ENCODE measurements at places on chromosomes 7 and 10.

- DNase-seq, result no peak
Observed at GRCh38 chr7:27501001-27501400, 161.7 kb downstream of the HIBADH start.

GRCh38 chr10:86851328-86852207, 95.1 kb downstream of the BMPR1A start:
- no peak for DNase-seq

- no peak for DNase-seq
Observed at GRCh38 chr7:16278167-16278787, 143.1 kb downstream of the CRPPA start.

- DNase-seq, result no peak
Observed at GRCh38 chr10:117429643-117430265, 54.5 kb upstream of the PDZD8 start.

DNA sequence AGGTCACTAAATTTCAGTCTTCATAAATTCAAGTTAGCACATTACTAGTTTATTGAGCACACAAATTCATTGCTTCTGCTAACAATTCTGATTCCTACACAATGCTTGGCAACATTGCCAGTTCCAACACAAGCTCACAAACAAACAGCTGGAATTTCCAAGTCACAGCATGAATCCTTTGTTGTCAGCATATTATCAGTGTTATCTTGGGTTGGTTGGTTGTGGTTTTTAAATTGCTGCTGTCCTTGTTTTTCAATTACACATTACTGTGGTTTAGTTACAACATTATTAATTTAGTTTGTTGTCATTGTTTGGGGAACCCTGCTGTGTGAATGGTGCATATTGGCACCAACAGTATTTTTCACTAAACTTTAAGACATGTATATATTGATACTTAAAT, 86.0 kb upstream of the ARID5B start:
- DNase-seq, result no peak

DNA sequence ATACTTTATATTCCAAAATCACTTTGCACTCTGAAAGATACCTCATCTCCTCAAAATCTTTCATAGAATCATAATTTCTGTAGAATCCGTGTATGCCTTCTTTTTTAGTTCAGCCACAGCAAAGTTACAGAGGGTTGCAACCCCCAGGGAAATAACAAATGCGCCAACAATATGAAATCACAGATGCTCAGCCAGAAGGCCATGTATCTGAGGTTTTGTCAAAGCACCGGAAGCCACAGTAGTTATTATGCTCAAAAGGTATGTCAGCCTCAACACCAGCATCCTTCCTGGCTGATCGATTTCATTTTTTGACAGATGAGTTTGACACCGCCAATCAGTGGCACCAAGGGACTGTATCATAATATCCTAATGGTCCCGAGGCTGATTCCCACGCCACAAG, 204.1 kb downstream of the KCNMA1 start:
- no peak for DNase-seq

- no peak for DNase-seq
Observed at GRCh38 chr7:96675548-96675947, 34.1 kb downstream of the SEM1 start.

- DNase-seq, result no peak
Observed at GRCh38 chr10:4108693-4109092, 323.7 kb upstream of the KLF6 start.

DNA sequence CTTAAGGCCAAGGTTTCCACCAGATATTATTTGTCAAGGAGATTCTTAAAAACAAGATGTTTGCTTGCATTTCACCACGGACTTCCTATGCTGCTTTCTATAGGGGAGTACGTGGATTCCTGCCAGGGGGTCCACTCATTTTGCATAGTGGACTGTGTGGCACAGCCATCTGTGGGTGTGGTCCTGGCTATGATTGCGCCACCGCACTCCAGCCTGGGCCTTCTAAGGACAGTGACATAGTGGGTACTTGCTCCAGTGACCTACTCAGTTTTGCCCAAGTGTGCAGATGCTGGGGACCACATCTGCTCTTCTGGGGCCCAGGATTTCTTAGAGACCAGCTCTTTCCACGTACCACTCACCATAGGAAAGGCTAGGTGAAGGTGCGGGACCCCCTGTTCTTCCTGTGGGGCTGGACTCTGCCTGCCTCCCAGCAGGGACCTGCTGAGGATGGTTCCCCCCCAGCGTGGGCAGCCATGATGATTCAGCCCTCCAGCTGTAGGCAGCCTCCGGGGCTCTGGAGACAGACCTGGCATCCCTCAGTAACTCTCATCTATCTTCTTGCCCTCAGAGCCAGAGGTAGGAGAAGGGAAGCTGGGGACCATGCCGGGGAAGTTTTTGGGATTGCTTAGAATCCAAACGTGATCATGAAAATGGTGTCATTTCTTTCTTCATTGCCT, 42.9 kb downstream of the HK1 start:
- DNase-seq, result no peak

DNA sequence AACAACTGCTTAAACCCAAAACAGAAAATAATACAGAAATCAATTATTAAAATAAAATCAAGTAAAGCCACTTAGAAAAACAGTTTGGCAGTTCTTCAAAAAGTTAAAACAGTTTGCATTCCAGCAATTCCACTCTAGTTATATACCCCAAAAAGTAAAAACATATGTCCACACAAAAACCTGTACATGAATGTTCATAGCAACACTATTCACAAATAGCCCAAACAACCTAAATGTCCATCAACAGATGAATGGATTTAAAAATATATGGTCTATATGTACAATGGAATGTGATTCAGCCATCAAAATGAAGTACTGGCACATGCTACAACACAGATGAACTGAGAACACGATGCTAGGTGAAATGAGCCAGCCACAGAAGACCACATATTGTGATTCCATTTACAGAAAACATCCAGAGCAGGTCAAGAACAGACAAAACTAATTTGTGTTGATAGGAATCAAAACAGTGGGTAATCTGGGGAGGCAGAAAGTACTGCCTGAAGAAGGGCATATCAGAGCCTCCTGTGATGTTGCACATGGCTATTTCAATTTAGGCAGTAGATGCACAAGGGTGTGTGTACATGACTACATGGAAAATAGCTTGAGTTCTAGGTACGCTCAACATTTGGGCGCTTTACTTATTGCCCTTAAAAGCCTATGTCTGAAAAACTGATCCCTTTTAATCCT, 66.3 kb downstream of the CYTH3 start:
- no peak for DNase-seq

DNA sequence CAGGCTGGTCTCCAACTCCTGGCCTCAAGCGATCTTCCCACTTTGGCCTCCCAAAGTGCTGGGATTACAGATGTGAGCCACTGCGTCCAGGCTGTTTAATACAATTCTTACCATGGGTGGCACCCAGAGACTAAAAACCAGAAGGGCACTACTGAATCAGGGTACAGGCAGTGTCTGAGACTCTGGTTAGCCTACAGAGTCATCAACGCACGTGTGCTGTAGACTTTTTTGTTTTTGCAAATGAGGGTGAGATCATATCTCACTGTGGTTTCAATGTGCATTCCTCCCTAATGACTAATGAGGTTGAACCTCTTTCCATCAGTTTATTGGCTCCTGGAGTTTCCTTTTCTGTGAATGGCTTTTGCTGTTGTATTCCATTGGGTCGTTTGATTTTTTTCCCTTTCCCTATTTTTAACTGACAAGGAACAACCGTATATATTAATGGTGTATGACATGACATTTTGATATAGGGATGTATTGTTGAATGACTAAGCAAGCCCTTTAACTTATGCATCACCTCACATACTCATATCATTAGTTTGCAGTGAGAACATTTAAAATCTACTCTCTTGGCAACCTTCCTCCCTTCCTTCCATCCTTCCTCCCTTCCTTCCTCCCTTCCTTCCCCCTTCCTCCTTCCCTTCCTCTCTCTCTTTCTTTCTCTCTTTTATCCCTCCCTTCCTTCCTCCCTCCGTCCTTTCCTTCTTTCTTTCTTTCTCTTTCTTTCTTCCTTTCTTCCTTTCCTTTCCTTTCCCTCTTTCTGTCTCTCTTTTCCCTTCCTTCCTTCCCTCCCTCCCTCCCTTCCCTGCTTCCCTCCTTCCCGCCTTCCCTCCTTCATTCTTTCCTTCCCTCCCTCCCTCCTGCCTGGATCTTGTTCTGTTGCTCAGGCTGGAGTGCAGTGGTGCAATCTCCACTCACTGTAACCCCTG, 9.3 kb upstream of the TMEM270 start:
- no peak for DNase-seq

GRCh38 chr10:91162495-91163268, 57.8 kb upstream of the PCGF5 start:
- DNase-seq, result peak; percentile 85

DNA sequence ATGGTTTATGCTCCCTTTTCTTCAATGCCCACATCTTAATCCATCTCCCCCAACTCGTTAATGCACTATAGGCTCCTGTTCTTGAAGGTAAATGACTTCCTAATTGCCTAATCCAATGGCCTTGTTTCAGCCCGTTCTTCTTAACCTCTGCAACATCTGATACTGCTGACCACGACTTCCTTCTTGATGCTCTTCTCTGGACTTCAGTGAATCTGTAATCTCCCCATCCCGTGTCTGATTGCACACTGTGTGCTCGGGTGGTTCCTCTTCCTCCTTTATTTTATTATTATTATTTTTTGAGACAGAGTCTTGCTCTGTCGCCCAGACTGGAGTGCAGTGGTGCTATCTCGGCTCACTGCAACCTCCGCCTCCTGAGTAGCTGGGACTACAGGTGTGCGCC, 58.9 kb downstream of the HIPK2 start:
- DNase-seq, result no peak

- DNase-seq, result no peak
Observed at GRCh38 chr7:105825371-105825770, 51.0 kb downstream of the ATXN7L1 start.

GRCh38 chr7:117011419-117012260, 58.3 kb downstream of the ST7 start:
- no peak for DNase-seq

GRCh38 chr7:120931243-120931642, 19.3 kb upstream of the ING3 start:
- DNase-seq, result no peak

- DNase-seq, result no peak
Observed at GRCh38 chr10:93259126-93259525, 185.4 kb downstream of the CYP26A1 start.

DNA sequence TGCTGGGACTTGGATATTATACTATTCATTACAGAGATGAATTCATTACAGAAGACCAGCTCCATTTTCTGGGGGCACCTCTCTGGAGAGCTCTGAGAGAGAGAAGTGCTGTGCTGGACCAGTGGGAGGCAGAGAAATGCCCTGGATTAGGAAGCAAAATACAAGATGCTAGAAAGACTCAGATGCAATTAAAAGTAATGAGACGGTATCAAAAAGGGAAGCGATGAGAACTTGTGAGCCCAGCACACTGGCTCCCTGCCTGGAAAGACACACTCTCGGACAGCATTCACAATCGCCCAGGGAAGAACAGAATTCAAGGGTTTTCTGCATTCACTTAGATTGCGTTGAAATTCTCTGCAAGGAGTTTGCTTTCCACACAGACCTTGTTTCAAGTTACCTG, 3.5 kb upstream of the FRAT2 start:
- DNase-seq, result no peak

- no peak for DNase-seq
Observed at GRCh38 chr10:87552248-87552929, 47.7 kb downstream of the MINPP1 start.

- DNase-seq, result no peak
Observed at GRCh38 chr10:44060221-44060620, 324.7 kb downstream of the CXCL12 start.

- no peak for DNase-seq
Observed at GRCh38 chr7:133633055-133633454, 380.2 kb downstream of the EXOC4 start.

DNA sequence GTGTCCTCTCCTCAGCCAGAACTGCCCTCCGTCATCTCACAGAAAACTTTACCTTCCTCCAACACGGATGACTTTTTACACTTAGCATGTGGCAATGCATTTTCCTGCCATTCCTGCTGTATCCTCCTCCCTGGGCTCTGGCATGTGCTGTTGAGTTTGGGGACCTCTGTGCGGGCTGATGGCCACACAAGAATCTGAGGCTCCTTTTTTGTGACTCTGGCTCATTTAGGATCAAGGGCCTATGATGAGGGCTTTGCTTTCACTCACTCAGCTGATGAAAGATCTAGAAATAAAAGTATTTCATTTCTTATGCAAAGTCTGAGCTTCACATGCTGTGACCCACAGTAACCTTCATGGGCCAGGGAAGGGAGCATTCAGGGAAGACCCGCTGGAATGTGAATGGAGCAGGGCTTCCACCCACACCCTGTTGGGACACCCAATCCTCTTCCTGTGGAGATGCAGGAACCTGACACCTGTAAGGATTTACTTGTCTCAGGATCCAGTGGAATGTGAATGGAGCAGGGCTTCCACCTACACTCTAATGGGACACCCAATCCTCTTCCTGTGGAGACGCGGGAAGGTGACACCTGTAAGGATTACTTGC, 500.3 kb upstream of the MKI67 start:
- no peak for DNase-seq

- DNase-seq, result no peak
Observed at GRCh38 chr10:20963721-20964595, 66.8 kb upstream of the NEBL start.

GRCh38 chr10:93996551-93996950, 2.8 kb downstream of the PLCE1 start:
- DNase-seq, result no peak

DNA sequence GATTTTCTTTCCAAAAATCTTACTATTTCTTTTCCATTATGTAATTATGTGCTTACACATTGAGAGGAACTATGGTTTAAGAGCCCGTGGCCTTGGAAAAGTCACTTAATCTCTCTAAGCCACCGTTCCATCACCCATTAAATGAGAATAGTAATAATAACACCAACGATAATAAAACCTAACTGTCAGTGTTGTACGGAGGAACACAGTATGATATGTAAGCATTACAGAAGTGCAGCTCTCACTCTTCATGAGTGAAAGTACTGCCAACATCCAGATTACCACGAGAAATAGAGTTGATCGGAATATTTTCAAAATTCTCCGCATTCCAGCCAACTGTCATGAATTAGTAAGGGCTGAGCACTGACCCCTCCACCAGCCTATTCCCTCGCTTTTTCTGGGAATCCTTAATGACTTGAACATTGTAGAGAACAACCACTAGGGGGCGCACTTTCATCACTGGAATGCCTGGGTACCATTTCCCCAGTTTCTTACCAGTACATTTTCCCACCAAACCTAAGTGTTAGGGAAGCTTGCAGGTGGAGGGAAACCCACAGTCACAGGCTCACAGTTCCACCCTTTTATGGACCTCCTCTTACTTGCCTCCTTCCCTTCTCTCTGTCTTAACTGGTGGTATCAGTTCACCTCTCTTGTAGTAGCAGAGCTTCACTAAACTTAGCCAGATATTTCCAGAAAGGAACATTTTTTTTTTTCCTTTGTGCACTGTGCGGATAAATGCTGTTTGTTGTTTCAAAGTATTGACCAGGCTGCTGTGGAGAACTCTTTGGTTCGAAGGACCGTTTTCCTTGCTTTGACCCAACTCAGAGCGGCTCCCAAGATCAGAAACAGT, 27.8 kb downstream of the NKX2-3 start:
- DNase-seq, result peak; percentile 6

- no peak for DNase-seq
Observed at GRCh38 chr7:13991791-13992595, 2.5 kb upstream of the ETV1 start.

Data from stimulated activated naive CD4-positive, alpha-beta T cell (primary cell).